ENCODE measurements at places on chromosomes 1 and 21.

DNA sequence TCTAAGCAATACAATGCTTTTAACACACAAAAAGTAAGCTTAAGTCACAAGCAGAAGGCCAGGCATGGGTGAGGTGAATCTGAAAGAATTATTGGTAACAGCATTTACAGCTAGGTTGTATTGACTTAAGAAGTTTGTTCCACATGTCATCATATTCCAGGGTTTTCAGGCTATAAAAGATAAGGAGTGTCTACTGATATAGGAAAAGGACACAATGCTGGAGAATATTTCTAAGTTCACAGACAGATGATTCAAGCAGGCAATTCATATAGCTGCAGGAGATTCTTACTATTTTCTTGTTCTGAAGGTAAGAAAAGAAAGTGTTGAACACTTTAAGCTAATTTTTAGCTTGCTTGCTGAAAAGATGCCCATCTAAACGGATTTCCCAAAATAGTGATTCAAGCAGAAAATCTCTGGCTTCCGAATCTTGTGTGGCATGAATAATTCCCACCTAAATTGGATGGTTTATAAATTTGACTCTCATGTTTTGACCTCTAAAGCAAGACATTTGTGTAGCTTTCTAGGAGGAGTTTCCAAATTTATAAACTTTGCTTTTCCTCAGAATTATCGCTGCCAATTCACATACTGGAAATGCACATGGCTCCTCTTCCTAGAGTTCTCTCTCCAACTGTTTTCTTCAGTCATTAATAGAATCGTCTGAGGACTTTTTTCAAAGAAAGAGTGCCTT lies 95.6 kb upstream of the LBR start:
- no peak for DNase-seq

GRCh38 chr1:200107004-200107470 lies 79.5 kb downstream of the NR5A2 start:
- no peak for DNase-seq

DNA sequence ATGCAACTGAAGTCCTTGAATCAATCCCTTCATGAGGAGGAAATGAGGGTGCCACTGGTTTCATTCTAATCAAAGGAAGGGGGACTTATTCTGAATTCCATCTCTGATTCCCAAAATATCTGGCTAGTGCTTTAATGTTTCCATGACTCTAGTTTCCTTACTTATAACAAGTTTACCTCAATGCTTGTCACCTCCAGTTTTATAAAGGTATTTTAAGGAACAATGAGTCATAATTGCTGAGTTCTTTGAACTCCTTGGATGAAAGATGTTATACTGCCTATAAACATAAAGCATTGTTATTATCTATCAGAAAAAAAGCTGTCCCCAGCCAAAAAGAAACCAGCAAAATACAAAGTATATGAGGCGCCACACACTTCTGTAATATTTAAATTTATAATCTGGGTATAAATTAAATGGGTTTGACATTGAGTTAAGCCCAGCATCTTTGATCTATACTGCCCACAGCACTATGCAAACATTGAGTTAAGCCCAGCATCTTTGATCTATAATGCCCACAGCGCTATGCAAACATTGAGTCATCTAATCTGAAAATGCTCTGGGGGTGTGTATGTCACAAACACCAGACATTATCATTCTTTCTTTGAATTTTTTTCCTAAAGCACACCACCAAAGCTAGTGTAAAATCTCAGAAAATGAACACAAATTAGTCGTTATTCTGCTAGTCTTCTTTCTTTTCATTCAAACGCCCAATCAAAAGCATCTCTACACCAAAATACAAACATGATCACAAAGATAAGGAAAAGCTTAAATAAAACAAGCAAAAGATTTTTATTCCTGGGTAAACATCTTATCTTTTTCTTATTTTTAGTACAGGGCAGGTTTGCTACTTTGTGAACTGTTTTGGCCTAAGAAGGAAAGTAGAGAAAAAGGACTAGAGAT lies 11.5 kb upstream of the CXADR start:
- no peak for DNase-seq

DNA sequence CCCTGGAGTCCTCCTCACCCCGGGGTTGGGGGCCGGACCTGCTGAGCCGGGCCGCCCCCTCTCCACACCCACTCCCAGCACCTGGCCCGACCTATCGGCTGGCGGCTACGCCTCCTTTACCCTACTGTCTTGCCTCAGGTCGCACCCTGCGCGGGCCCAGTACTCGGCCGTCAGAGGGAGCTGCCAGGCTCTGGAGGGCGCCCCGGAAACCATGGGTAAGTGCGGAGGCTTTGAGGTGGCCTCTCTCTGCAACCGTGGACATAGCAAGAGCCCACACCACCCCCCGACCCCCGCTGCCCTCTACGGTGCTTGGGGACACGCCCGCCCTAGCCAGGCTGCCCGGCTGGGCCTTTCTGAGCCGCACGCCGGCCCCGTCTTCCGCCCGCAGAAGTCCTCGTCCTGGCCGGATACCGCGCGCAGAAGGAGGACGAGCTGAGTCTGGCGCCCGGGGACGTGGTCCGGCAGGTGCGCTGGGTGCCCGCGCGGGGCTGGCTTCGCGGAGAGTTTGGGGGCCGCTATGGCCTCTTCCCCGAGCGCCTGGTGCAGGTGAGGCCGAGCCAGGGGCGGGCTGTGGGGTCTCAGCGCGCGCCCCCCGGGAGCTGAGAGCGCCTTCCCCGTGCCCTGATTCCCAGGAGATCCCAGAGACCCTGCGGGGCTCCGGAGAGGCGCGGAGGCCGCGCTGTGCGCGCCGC lies at the start of gene SH3D21:
SH3D21 (plus strand) TSS at position 159 of the 692 bp plus-strand sequence; CDS start at position 212, 53 bp downstream.
- no peak for DNase-seq

- DNase-seq: no peak
These were observed 198.4 kb upstream of the PTGFR start for GRCh38 chr1:78292361-78292760.

GRCh38 chr1:204960306-204961125 lies 82.5 kb upstream of the CNTN2 start:
- no peak for DNase-seq

GRCh38 chr1:212930986-212931678 lies 19.2 kb upstream of the VASH2 start:
- no peak for DNase-seq
